ENCODE measurements at places on chromosomes 5 and 9.

DNA sequence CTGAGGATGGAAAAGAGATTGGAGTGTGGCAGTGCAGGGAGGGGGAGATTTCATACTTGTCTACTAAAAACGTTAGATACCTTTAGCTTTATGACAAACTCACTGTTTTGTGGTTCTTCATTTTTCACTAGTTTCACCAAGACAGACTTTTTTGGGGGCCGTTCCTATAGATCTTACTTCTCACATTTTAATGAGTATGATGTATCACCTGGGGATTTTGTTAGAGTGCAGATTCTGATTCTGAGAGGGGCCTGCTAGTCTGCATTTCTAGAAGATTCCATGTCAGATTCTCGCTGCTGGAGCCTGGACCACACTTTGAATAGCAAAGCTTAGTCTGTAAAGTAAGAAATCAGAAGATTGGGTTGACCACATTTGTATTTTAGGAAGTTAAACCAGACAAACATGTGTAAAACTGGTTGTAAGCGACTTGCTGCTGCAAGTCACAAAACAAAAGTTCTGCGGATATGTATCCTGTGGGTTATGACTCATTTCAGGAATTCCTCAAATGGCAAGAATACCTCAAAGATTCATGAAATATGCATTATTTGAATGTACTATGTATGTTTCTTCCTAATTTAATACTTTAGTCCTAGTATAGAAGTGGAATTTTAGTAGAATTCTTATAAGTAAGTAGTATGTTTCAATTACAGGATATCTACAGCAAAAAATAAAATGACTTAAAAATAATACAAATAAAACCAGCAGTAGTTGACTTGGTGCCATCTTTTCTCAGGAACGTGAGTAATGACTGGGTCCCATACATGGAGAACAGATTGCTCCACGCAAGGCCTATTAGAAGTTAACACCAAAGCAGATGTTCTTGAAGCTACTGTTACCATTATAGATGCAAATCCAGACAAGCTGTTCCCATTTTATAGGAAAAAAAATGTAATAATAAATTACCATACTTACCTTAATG is 27.8 kb downstream of the NFIL3 start:
- DNase-seq: peak; percentile 75
- peak overlapping the region; percentile 31 for H3K27ac ChIP-seq
- H3K4me1 ChIP-seq: peaks cover 19% of the 10 kb centered on the region
- no peak overlapping the region for H3K4me3 ChIP-seq
- no peaks in the 10 kb centered on the region for H3K36me3 ChIP-seq

GRCh38 chr5:54772684-54773083 is 212.7 kb downstream of the ESM1 start:
- H3K4me3 ChIP-seq: no peak overlapping the region
- H3K27ac ChIP-seq: no peak overlapping the region
- no peaks in the 10 kb centered on the region for H3K4me1 ChIP-seq
- no peaks in the 10 kb centered on the region for H3K36me3 ChIP-seq
- H3K27me3 ChIP-seq: no peaks in the 10 kb centered on the region

GRCh38 chr5:145228564-145228963 is 606.6 kb downstream of the PRELID2 start:
- DNase-seq: no peak
- no peaks in the 10 kb centered on the region for H3K36me3 ChIP-seq
- no peak overlapping the region for H3K4me3 ChIP-seq
- no peak overlapping the region for H3K27ac ChIP-seq

GRCh38 chr9:7216004-7216841 is 458.4 kb downstream of the KDM4C start:
- peak; percentile 4 for DNase-seq
- no peaks in the 10 kb centered on the region for H3K36me3 ChIP-seq
- no peak overlapping the region for H3K27ac ChIP-seq
- no peaks in the 10 kb centered on the region for H3K27me3 ChIP-seq
- H3K4me3 ChIP-seq: no peak overlapping the region

DNA sequence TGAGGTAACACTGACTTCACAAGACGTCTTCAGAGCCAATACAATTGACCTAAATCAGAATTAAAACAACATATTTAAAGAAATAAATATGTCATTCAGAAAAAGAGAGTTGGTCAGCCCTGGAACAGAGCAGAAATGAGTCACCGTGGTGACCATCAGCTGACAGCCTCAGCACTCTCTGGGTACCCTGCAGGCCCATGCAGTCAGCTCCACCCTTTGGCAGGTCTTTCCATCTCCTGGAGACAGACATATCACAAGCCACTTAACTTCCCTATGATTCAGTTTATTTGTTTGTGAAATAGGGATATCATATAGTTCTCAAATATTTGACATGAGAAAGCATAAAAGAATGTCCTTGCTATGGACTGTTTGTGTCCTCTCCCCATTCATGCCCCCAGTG is 151.6 kb upstream of the MEF2C start:
- peak; percentile 32 for DNase-seq
- no peaks in the 10 kb centered on the region for H3K36me3 ChIP-seq
- no peaks in the 10 kb centered on the region for H3K27me3 ChIP-seq
- H3K27ac ChIP-seq: no peak overlapping the region
- H3K4me1 ChIP-seq: peaks cover 15% of the 10 kb centered on the region

- H3K27ac ChIP-seq: no peak overlapping the region
- H3K36me3 ChIP-seq: no peaks in the 10 kb centered on the region
These were observed 90.6 kb downstream of the RALGPS1 start for GRCh38 chr9:127004946-127005769.

- H3K27ac ChIP-seq: no peak overlapping the region
- H3K36me3 ChIP-seq: no peaks in the 10 kb centered on the region
These were observed 289.7 kb upstream of the TMEM161B start for GRCh38 chr5:88558366-88558765.

DNA sequence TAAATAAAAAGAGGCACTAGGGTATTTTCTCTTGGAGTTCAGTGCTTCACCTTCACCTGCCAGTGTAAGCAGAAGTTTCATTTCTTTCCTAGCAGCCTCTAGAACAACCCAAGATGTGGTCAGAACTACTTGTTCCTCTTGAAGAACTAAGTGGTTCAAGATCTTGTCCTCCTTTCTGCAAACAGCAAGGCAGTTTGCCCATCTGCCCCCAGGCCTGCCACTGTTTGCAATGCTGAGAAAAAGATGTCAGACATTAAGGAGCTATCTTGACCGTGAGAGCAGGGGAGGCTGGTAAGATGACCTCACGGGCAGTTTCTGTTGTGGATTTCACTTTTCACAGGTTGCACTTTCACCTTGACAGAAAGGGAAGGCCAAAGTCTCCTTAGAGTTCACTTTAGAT is 52.0 kb upstream of the KLF4 start:
- H3K36me3 ChIP-seq: no peaks in the 10 kb centered on the region
- no peak for DNase-seq
- H3K4me1 ChIP-seq: peaks cover 8% of the 10 kb centered on the region
- no peaks in the 10 kb centered on the region for H3K27me3 ChIP-seq
- H3K4me3 ChIP-seq: no peak overlapping the region
- H3K27ac ChIP-seq: no peak overlapping the region

GRCh38 chr9:20511686-20512085 is 110.6 kb downstream of the MLLT3 start:
- DNase-seq: no peak
- peak overlapping the region; percentile 77 for H3K27ac ChIP-seq
- H3K4me3 ChIP-seq: no peak overlapping the region
- no peaks in the 10 kb centered on the region for H3K27me3 ChIP-seq
- peaks cover 20% of the 10 kb centered on the region for H3K4me1 ChIP-seq
- no peaks in the 10 kb centered on the region for H3K36me3 ChIP-seq

DNA sequence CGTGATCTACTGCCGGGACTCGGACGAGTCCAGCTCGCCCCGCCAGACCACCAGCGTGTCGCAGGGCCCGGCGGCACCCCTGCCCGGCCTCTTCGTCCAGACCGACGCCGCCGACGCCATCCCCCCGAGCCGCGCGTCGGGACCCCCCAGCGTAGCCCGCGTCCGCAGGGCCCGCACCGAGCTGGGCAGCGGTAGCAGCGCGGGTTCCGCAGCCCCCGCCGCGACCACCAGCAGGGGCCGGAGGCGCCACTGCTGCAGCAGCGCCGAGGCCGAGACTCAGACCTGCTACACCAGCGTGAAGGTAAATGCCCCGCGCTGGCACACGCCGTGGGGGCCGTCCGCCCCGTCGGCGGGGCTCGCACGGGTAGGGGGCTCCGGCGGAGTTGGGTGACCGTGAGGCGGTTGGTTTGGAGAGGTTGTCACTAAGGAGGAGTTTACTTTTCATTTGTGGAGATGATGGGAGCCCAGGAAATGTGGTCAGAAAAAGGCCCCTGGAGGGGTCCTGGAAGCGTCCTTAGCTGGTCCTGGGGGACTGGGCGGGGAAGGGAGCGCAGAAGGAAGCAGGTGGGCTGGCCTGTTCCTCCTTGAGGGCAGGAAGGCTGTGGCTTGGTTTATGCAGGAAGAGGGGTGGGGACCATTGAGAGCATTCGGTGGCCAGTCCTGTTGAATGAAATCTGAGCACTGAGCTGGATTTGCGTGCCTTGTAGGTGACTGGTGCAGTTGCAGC is 647 bp downstream of the PDE8B start:
- peaks cover 45% of the 10 kb centered on the region for H3K27me3 ChIP-seq
- no peak overlapping the region for H3K27ac ChIP-seq
